ENCODE measurements at places on chromosomes 1 and 21.

- no peak for DNase-seq
These were observed 276.3 kb upstream of the TMEM51 start for GRCh38 chr1:14877224-14877623.

DNA sequence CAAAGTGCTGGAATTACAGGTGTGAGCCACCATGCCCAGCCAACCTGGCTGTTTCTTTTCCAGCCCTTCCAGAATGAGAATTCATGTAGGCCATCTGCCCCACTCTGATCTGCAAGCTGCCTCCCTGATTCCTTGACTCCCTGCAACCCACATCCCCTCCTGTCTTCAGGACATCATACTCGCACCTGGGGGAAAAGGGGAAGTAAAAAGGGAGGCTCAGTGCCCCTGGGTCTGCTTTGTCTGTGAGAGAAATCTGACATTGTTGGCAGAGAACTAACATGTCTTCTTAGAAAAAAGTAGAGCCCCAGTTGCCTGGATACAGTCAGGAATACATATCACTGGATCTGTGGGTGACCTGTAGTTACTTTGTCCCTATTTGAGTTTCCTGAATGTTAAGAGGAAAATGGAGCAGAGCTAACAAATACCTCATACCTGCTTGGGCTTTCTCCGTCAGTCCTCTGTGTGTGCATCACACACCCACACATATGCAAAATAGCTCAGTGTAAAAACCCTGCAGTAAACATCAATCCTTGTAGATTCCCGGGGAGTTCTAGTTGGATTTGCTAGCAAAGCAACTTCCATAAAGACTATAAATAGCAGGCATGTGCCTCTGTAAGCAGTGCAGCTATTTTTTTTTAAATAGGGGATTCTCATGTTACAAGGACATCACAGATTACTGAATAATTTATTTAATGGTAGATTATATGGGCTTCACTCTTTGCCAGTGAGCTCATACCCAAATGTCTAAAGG, 62.9 kb downstream of the TEX35 start:
- DNase-seq, result no peak

- no peak for DNase-seq
These were observed 1104.2 kb upstream of the TMPRSS15 start for GRCh38 chr21:19507682-19508260.

GRCh38 chr1:84078842-84079202, 65.2 kb upstream of the PRKACB start:
- no peak for DNase-seq

DNA sequence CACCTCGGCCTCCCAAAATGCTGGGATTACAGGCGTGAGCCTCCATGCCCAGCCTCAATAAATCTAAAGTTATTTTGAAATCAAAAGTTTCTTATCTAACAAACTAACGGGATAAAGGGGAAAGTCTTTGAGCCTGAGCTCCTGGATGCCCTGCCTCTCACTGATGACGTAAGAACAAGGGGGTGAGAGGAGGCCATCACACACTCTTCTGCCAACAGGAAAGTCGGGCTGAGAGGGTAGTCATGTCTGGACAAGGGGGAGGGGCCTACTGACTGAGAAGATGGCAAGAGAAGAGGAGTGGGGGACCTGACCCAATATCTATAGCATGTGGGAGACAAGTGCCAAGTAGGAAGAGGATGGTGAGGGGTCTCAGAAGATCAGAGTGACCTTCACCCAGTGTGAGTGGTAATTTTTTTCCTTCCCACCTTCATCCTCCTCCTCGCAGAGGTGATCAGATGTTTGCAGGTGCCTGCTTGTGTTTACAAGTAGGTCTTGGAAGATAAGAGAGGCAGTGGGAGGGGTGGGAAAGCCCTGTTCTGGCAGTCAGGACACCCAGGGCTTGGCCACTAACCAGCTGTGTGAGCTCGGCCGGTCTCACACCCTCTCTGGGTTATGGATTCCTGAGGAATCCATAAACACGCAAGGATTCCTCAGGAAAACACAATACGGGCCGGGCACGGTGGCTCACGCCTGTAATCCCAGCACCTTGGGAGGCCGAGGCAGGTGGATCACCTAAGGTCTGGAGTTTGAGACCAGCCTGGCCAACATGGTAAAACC, 9.6 kb downstream of the UQCRHL start:
- DNase-seq, result no peak

DNA sequence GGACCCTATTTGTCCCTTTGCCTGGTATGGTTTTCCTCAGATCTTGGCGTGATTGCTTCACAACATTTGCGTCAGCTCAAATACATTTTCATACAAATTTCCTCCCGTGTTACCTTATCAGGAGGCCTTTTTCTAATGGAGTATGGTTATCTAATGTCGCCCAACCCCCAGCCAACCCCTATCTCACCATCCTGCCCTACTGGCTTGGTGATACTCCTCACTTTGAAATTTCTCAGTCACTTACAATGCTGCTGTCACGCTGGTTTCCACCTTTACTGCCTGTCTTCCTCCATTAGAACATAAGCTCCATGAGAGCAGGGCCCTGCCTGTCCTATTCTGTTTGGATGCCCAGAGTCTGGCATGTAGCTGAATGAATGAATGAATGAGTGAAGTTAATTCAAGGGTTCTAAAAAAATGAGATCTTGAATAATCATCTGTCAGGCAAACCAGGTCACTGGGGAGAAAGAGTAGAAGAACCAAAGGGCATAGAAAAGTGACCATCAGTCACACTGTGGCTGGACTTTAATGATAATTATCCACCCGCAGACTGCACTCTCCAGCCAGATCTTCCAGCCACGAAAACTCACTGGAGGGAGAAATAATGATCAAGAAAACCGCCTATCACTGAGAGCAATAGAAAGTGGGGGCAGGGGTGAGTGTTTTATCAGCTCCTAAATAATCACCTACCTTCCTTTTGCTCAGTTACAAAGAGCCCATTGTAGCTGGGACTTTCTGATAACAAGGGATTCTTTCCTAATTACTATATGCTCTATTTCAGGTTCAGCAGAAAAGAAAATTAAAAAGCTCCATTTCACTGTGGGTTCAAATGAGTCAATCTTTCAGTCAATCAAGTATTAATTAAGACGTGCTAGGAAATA, 21.3 kb downstream of the KIAA0040 start:
- DNase-seq, result no peak

All from suppressor macrophage treated with lipopolysaccharide for 4 hours (primary cell).